ENCODE measurements at places on chromosomes 2 and 18. TPM values are rescaled to one million over a fixed set of nuclear protein-coding genes. Genes with fewer than 3 reads are reported as not detected.

- DNase-seq = no peak
Observed at GRCh38 chr2:225763711-225764110, 364.2 kb downstream of the NYAP2 start.

GRCh38 chr2:238425979-238426567 lies 654 bp upstream of the ASB1 start:
- DNase-seq = peak; percentile 32

DNA sequence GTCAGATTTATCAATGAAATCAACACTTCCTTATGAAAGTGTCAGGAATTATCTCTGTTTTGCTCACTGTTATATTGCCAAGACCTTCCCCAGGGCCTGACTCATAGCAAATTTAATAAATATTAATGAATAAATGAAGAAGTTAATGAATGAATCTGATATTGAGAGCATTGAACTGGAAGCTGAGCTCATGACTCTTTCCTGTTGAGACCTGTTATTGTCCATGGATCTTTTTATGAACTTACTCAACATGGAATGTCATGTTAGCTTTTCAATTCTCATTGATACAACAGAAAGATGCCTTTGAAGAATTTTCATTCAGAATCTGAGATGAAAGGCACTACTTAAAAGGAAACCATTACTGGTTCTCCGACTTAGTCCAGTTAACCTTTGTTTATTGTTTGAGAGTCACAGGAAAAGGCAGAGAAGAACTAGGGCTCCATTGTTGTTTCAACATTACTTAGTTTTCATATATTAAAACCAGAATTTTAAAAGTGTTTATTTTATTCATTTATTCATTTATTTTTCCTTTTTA lies 90.4 kb upstream of the UNC80 start:
- DNase-seq = peak; percentile 61

Gene RNASEH1
- total RNA-seq = 51.9 TPM

Gene BBS5
- total RNA-seq = 1.3 TPM

Gene TTC39C
- total RNA-seq = 16.0 TPM

All from bronchial epithelial cell (primary cell).